Skeletal muscle tissue (tissue), 5 donors: ENCODE measurements at places on chromosomes 3 and 15. TPM values are rescaled to one million over a fixed set of nuclear protein-coding genes. Genes with fewer than 3 reads are reported as not detected.

Gene NAALADL2
- total RNA-seq: 17.7 TPM

Gene TEX55
- total RNA-seq: not detected

Gene MME
- total RNA-seq: 12.5 TPM

Gene CTXN2
- not detected for total RNA-seq

Gene SEC61A1
- 89.8 TPM for total RNA-seq

Gene NPAP1
- not detected for total RNA-seq

Gene MAGI1
- 23.5 TPM for total RNA-seq

Gene SCG5
- 8.4 TPM for total RNA-seq

Gene CPNE9
- total RNA-seq: 0.52 TPM

Gene ISG20
- total RNA-seq: 0.52 TPM

Gene TGM4
- not detected for total RNA-seq

Gene FXR1
- 447 TPM for total RNA-seq

Gene CCR9
- total RNA-seq: 0.52 TPM

Gene CLEC3B
- 129 TPM for total RNA-seq

Gene GOLGA8N
- 5.2 TPM for total RNA-seq

Gene POC1A
- 2.6 TPM for total RNA-seq

Gene ZBTB11
- 16.2 TPM for total RNA-seq

Gene CADM2
- 4.2 TPM for total RNA-seq

Gene DLEC1
- under 0.01 TPM for total RNA-seq

Gene OIP5
- 3.7 TPM for total RNA-seq
